ENCODE measurements at places on chromosomes 16 and 17.

DNA sequence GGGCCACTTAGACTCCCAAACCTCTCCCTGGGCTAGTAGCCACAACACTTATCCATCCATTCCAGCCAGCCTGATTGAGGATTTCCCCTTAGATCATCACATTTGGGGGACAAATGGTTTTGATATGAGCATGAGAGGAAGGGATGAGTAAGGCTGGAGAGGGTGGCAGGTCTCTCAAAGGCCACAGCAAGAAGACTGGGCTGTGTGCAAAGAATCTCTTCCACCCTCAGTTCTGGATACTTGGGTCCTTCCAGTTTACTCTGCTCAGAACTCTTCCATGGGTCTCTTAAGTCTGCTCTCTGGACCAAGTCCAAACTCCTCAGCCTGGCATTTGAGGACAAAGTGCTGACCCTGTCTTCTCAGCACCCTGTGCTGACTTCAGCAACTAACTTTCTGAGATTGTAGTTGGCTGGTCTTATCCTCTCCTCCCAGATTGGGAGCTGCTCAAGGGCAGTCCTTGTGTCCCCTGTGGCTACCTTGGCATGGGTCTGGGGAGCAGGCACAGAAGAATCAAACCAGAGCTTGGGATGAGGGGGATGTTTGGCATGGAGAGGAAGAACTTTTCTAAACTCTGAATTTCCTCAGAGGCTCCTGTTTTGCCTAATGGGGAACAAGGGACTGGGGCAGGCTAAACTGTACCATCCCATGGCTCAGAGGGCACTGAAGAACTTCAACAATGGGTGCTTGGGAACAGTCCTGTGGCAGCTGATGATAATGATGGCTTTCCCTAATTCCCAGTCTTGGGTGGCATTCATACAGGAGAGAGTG is 3.1 kb upstream of the NFATC3 start:
- no peak for DNase-seq

DNA sequence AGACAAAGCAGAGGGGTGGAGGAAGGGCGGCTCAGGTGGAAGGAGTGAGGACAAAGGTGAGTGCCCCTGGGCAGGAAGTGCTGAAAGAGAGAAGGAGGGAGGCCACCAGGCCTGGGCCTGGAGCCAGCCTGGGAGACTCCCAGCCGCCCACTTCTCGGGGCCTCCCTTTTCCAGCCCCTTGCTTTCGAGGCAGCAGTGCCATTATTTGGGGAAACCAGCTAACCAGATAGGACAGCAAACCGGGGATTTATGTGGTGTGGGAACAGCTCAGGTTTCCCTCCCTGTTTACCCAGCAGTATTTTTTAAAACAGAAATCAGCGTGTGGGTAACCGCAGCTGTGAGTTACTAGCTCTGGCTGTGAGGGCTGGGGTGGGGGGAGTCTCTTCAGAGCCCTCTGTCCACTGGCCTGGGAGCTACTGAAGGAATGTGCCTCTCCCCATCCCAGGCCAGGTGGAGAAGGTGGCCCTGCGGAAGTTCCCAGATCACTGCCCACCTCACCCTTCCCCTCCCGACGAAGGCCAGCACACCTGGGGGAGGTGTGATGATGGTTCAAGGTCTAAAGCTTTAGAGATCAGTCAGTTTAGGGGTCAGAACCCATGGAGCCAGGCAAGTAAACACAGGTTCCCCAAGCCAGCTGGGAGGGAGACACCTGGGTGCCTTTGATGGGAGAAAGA is 8.4 kb upstream of the MEOX1 start:
- DNase-seq = no peak

DNA sequence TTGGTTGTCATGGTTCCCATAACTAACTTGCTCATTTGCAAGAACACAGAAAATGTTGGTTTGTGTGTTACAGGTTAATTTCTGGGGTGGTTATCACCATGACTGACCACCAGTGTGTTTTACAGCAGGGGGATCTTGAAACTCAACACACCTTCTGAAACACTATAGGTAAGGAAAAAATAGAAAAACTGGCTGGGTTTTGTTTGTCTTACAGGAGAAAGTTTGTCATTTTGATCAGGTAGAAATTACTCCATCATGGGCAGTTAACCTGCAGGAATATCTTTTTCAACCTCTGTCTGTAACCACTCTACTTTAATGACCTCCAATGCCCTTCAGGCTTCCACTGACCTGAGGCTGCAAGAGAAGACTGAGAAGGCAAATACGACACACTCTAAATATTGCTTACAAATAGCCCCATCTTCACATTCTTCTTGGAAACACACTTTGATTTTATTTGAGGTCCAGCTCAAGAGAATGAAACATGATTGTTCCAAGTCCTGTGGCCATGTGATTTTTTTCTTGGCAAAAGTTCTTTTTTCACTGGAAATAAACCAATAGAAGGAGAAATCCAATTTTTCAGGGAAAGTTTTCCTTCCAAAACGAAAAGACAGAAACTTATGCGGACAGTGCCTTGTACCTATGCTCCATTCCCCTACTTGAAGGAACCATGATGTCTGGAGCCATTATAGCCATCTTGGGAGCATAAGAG is 428.7 kb upstream of the SALL1 start:
- DNase-seq = no peak

DNA sequence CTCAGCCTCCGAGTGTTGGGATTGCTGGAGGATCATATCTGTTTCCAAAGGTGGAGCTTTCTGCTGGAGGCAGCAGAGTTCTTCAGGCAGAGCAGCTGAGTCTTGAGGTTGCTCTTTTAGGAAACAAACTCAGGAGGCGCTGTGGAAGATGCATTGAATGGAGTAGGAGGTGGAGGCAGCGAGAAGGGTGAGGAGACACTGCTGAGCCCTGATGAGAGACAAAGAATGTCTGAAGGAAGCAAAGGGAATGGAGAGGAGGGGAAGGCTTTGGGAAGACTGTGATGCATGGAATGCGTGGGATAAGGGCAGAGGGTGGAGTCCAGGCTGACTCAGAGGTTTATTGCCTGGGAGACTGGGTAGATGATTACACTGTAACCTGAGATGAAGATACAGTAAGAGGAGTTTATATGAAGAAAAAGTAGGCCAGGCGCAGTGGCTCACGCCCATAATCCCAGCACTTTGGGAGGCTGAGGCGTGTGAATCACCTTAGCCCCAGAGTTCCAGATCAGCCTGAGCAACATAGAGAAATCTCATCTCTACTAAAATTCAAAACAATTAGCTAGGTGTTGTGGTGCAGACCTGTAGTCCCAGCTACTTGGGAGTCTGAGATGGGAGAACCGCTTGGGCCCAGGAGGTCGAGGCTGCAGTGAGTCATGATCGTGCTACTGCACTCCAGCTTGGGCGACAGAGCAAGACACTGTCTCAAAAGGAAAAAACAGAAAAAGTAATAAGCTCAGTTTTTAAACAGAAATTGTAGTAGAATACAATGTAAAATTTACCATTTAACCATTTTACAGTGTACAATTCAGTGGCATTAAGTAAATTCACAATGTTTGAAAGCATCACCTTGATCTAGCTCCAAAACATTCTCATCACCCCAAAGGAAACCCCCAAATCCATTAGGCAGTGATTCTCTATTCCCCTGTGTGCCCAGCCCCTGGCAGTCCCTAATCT is 17.8 kb upstream of the TMEM219 start:
- DNase-seq = no peak

DNA sequence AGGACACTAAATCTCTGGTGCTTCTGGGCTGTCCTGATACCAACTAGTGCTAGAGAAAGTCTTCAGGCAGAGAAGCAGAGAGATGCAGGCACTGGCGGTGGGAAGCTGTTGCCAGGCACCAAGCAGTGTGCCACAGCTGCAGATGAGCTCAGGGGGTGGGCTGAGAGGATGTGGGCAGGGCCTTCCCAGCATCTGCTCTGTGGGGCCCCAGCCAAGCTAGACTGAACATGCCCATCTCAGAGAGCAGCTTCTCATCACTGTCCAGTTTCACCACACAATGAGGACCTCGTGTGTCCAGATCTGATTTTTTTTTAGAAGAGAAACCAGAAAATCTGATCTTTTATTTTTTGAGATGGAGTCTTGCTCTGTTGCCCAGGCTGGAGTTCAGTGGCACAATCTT is 17.1 kb downstream of the PSKH1 start:
- DNase-seq = no peak

- DNase-seq = no peak
Observed at GRCh38 chr17:726271-726919, 6.0 kb upstream of the TLCD3A start.

DNA sequence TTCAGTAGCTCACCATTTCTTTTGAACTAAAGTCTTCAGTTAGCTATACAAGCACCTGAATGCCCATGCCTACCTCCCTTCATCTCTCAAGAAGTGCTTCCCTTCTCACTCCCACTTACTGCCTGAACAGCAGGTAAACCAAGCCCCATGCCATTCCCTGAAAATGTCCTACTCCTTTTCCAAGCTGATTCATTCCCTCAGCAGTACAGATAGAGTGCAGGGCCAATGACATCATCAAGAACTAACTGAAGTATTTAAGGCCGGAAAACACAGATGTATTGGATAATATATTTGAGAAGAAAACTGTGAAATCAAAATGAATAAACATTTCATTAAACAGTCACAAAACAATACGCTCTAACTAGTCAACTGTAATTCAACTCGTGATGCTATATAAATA is 478.8 kb upstream of the CDH11 start:
- no peak for DNase-seq

- DNase-seq = no peak
Observed at GRCh38 chr17:72191921-72192799, 71.3 kb downstream of the SOX9 start.

DNA sequence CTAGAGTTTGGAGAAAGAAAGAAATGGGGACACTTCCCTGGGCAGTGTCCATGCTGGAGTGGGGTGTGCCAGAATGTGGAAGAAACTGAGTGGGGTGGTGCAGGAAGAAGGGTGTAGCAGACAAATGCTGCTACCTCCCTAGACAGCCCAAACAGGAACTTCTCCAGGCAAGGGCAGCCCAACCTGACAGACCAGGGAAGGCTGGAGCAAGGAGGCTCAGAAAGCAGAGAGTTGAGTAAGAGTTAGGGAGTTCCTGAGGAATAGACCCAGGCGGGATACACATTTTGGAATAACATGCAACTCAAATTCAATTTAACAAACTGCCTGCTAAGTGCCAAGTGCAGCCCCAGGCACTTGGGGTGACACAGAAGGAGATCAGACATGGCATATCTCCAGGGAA is 1.0 kb upstream of the MYO18A start:
- no peak for DNase-seq
